ENCODE measurements at places on chromosomes 11 and 22. TPM values are rescaled to one million over a fixed set of nuclear protein-coding genes. Genes with fewer than 3 reads are reported as not detected.

TBX1 gene
- total RNA-seq: 0.54 TPM

ZNF214 gene
- total RNA-seq: 2.1 TPM

MPPED1 gene
- total RNA-seq: not detected

SLC6A5 gene
- not detected for total RNA-seq

GRCh38 chr11:108959105-108959761 is 294.4 kb downstream of the DDX10 start:
- DNase-seq: no peak

DNA sequence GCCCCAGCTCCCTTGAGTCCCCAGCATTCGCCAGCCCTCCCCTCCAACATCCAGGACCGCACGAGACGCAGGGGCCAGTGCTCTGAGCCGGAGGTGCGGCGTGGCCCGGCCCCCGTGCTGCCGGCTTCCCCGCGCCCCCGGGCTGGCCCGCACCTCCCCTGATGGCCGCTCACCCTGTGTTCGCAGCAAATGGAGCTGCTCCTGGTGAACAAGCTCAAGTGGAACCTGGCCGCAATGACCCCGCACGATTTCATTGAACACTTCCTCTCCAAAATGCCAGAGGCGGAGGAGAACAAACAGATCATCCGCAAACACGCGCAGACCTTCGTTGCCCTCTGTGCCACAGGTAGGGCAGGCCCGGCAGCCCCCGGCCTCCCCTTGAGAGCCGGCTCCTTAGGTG is 2.7 kb downstream of the CCND1 start:
- peak; percentile 1 for DNase-seq

- DNase-seq: peak; percentile 93
Measured at GRCh38 chr11:128503245-128503991, 83.9 kb downstream of the ETS1 start.

GRCh38 chr11:103228807-103229206 is 119.6 kb downstream of the DYNC2H1 start:
- DNase-seq: no peak

- DNase-seq: no peak
Measured at GRCh38 chr11:126415669-126416420, 60.4 kb downstream of the ST3GAL4 start.

DNA sequence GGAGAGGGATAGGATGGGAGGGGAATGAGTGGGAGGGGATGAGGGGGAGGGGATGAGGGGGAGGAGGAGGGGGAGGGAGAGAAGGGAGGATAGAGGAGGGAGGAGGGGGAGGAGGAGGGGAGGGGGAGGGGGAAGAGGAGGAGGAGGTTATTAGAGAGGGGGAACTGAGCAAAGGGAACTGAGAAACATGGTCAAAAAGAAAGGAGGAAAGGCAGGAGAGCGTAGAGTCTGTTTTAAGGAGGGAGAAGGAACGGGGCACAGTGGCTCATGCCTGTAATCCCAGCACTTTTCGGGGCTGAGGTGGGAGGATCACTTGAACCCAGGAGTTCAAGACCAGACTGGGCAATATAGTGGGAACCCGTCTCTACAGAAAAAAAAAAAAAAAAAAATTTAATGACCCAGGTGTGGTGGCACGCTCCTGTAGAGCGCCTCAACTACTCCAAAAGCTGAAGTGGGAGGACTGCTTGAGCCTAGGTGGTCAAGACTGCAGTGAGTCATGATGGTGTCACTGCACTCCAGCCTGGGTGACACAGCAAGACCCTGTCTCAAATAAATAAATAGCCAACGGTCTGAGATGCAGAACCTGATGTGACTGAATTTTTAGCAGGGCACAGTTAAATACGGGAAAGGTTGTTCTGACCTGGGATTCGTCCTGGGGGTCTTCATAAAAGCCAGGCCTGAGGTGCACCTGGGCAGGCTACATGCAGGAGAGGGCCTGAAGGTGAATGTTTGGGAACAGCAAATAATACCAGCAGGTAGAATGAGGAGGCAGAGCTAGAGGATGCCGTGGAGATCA is 4.0 kb downstream of the B3GNT6 start:
- DNase-seq: no peak

DNA sequence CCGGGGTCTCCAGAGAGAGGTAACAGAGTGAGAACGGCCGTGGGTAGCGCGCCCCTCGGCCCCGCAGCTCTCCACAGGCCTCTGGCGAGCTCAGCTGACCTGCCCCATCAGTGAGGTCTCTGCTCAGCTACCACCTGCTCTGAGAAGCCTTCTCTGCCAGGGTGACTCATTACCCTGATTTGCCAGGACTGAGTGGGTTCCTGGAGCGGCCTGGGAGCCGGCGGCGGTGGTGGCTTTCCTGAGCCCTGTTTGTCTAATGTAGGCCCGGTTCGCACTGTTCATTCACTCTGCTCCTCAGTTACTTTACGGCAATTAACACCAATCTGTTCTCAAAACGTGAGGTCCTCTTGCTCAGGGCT is 351.0 kb upstream of the B3GAT1 start:
- DNase-seq: no peak

Measured in foreskin keratinocyte (primary cell).